ENCODE measurements at places on chromosomes 7 and 10.

GRCh38 chr10:114856544-114857287 lies 35.1 kb downstream of the FHIP2A start:
- peak; percentile 79 for ATAC-seq

DNA sequence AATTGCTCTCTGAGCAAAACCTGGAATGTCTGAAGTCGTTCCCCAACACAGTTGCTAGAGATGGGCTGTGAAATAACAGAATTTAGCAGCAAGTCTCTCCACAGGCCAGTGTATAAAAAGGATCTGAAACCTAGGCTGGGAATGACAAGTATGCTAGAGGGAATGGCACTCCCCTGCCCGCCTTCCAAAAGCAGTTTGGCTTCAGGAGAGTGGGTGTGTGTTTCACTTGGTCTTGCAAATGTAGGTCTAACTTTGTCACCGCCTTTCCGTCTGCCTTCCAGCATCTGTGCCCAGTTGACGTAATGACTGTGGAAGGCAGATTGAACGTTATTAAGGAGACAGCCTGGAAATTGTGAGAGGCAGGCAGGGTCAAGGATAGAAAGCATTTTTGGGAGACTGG lies 18.0 kb upstream of the MTURN start:
- no peak for ATAC-seq

GRCh38 chr7:118572604-118573003 lies 348.1 kb downstream of the ANKRD7 start:
- no peak for ATAC-seq

GRCh38 chr10:3886641-3887251 lies 101.7 kb upstream of the KLF6 start:
- no peak for ATAC-seq

GRCh38 chr10:66746246-66746645 lies 179.6 kb upstream of the LRRTM3 start:
- ATAC-seq = no peak

DNA sequence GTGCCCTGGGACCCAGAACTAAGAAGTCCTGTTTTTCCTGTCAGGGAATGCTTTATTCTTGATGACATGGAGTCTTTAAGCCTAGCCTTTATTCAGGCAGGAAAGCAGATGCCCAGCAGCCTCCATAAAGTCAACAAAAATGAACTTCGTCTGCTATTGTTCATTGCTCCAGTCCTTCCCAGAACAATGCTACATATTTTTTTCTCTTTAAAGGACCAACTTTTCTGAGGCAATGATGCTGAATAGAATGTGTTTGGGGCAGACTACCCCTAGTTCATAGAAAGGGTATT lies 47.6 kb upstream of the PDCD4 start:
- ATAC-seq = no peak

DNA sequence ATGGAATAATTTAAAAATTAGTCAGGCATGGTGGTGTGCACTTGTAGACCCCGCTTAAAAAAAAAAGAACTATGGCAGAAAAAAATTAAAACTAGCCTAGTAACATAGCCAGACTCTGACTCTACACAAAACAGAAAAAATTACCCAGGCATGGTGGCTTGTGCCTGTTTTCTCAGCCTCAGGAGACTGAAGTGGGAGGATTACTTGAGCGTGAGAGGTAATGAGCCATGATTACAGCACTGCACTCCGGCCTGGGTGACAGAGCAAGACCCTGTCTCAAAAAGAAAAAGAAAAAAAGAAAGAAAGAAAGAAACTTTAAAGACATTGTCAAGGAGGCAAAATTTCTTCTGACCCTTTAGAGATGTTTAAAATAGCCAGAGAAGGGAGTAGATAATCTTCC lies 109.0 kb upstream of the TMEM106B start:
- no peak for ATAC-seq

GRCh38 chr10:119742947-119743648 lies 17.2 kb downstream of the INPP5F start:
- ATAC-seq = no peak

DNA sequence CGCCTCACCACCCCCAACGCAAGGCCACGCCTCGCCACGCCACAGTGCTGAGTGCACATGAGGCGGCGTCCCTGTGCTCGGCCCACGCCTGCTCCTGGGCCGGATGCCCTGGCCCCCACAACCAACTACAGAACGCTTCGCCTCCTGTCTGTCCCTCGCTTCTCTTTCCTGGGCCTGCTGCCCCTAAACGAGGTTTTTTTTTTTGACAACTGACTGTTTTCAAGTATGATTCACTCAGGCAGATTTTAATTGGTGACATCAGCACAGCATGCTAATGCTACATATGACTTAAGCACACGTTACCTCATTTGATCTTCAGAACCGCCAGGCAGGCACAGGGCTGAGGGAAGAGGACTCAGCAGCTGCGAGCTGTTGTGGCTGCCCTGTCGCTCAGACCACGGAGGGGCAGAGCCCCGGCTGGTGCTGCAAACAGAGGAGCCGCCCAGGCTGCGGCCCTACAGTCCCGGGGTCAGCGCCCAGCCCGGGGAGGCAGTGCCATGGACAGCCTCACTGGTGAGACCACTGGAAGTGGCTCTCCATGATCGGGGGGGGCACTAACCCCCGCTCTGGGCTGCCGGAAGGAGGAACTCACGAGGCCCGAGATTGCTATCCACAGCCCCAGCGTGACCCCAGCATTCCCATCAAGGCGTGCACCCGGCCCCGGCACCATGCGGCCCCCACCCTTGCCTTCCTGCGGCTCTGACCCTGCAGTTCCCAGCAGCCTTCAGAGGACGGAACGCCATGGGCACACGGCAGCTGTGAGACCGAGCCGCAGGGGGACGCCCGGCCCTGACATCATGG lies 212.8 kb downstream of the MAD1L1 start:
- peak; percentile 87 for ATAC-seq

DNA sequence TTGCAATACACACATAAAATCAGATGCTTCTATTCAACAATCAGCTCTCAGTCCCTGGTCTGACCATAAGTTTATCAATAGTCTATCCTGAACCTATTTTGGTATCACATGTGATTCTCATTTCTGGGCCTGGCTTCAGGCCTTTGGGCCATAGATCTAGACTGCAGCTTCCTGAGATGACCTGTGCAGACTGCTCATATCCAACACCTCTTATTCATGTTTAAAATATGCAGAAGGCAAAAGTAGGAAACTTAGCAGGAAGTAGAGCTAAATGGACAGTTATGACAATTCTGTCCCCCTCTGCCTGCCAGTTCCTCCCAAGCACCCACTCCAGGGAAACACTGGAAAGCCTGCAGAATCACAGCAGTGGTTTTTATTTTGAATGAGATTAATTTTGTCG lies 53.3 kb downstream of the C7orf25 start:
- ATAC-seq = no peak

DNA sequence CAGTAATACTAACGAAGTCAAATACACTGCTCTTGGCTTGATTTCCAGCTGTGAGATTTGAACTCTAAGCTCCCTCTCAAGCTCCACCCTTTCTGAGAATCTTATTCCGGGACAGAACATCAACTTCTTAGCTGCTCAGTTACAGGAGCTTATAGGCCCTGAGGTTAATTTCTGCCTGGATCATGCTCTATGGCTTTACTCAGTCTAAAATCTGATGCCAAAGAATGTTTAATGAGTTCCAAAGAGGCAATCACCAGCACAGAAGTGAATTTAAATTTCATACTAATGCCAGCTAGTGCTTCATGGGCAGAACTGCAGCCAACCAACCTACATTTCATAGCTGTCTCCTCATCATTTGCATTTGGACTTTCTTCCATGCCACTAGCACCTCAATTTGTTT lies 707.2 kb downstream of the MAGI2 start:
- ATAC-seq = no peak

- ATAC-seq = peak; percentile 81
Measured at GRCh38 chr10:46228563-46229071, 58.2 kb upstream of the ANTXRL start.

GRCh38 chr7:130903358-130903974 lies 169.5 kb upstream of the KLF14 start:
- ATAC-seq = peak; percentile 37

DNA sequence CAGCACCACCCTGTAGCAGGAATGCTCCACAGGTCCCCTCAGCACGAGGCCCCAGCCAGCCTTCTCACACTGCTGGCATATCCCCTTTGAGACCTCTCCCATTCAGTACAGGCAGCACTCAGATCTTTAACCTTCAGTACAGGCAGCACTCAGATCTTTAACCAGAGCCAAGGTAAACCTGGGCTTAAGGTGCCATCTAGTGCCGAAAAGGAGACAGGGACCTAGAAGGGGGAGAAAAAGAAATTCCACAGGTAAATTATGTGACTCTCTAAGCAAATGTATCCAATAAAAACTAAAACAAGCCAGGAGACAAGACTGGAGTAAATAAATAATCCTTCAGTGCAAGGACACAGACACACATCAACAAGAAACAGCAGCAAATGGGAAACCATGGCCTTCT lies 358.6 kb downstream of the PTPRN2 start:
- ATAC-seq = no peak

DNA sequence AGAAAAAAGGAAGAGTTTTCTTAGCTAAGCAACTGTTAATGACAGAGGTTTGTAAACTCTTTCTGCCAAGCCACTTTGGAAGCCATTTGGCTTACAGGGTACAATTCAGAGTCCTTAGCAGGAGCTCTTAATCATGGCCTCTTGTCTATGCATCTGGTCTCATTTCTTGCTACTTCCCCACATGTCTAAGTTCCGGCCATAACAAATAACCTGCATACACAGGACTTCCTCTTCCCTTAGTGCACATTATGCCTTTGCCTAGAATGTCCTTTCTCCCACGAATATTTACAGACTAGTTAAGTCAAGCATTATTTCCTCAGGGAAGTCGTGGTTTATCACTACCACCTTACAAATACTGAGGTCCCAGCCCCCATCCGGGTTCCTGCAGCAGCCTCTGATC lies 8.6 kb upstream of the UPF2 start:
- no peak for ATAC-seq

DNA sequence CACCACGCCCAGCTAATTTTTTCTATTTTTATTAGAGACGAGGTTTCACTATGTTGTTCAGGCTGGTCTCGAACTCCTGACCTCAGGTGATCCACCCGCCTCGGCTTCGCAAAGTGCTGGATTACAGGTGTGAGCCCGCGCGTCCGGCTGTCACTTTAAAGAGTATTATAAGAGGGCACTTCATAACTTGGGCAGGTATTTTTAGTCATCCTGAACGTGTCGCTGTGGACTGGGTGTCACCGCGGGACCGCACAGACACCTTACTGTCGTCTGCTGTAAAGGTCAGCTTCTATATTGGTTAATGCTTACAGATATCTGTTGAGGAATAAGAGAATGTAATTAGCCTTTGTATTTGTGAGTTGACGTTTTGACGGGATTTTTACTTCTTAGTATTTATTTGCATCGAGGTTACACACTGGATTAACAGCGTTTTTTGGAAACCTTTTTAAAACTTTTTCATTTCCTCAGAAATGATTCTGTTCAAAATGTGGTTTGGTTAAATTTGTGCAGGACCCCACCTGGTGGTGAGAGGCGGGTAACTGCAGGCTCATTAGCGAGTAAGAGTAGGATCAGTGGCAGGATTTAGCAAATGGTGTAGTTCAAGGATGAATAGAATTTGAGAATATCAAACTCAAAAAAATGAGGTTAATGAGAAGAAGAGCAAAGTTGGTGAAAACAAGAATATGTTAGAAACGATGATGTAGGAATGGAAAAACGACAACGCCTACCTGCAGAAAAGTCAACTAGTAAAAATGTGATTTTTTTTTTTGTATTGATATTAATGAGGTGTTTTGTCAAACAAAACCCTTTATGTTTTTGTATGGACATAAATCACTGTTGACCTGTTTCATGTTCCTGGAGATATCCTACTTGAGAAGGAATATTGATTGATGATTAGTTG lies 3.2 kb downstream of the DNAJB6 start:
- ATAC-seq = peak; percentile 22
